ENCODE measurements at places on chromosomes 16 and 17.

GRCh38 chr16:80968386-80969113, 38.1 kb downstream of the CMC2 start:
- peak; percentile 50 for DNase-seq

DNA sequence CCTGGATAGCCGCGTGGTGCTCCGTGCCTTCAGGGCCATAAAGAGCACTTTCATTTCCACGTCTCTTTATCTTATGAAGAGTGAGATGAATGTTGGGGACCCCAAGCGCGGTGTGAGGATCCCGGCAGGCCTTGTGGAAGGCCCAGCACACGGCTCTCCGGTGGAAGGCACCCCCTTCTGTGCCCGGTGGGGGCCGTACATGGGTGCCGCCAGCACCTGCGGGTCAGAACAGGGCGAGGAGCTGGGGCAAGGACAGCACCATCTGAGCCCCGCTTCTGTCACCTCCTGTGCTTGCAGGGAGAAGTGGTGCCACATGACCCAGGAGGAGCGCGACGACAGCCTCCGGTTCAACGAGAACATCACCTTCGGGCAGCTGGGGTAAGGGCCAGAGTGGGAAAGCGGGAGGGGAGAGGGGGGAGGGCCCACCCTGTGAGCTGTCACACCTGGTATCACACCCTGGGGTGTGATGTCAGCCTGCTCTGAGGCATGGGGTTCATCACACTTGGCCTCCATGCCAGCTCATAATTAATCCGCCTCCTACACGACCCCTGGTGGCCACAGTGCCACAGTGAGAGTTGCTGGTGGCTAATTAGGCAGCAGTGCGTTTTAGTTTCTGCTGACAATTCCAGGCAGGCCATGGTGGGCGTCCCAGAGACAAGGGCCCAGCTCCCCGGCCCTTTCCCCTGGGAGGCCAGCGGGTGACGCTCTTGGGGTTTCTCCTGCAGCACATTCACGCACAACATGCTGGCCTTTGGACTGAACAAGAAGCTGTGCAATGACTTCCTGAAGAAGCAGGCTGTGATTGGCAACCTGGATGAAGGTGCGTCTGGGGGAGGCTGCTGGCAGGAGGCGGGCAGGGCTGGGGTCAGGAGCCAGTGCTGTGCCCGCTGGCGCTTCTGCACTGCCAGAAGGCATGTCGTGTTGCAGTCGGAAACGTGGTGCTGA, 25.7 kb downstream of the CIBAR2 start:
- DNase-seq: peak; percentile 83

DNA sequence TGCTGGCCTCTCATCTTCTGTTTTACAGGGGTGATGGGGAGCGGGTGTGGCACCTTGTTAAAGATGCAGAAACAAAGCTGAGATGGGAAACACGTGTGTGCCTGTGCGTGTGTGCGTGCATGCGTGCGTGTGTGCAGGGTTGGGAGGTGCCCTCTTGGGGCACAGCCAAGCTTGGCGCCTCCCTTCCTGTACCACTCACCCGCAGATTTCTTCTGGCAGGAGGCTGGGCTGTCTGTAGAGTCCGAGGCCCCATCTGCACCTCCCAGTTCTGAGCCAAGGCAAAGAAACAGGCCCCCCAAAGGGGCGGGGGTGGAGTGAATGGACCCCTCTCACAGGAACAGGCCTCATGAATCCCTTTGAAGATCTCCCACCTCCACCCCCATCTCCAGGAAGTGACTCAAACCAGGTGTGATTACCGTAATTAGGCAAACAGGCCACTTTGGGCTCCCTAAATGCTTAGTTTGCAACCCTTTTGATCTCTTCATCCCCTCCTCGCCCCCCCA, 20.9 kb downstream of the TNS4 start:
- no peak for DNase-seq

DNA sequence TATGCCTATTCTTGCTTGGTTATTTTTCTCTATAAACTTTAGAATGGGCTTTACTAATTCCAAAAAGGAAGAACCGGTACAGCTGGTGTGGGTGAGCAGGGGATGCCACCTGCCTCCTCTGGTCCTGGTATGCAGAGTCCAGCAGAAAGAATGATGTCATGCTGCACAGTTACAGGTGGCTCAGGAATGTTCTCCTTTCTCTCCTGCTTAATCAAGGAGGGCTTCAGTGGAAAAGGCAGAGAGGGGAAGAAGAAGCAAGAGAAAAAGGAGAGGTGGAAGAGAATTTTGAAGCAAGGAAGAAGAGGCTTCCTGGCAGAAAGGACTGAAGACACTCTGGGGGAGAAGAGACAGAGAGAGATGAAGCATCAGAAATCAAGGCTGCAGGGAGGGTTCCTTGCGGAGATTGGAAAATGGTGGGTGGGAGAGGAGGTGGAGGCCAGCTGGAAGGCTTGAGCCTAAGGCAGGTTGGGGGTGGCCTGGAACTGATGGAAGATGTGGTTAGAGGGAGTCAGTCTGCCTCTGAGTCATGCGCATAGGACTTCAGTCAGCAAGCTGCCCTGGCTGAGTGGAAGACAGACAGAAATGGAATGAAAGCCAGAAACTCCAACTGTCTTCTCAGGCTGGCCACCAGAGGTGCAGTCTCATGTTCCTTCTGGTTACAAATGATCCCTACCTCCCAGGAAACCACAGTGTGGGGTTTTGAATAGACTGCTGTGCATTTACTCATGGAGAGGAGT, 64.6 kb upstream of the CRHR1 start:
- DNase-seq: peak; percentile 77

DNA sequence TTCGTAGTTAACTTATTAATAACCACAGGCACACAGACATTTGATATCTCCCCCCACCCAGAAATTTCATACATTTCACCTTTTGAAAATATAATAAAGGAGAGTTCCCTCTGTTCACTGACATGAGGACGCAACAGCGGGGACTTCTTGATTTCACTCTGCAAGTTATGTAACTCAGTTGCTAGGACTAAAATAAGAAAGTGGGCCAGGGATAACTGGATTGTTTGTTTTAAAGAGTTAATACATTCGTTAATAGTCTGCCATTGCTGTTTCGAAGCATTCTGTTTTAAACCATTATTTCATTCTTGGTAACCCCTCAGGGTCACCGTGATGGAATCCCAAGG, 1.2 kb downstream of the RHOT1 start:
- no peak for DNase-seq

GRCh38 chr17:63399856-63400255, 46.2 kb downstream of the CYB561 start:
- no peak for DNase-seq

Data from astrocyte of the hippocampus (primary cell).